ENCODE measurements at places on chromosomes 4 and X.

GRCh38 chr4:42923431-42923830 is 30.9 kb downstream of the GRXCR1 start:
- no peak for DNase-seq

DNA sequence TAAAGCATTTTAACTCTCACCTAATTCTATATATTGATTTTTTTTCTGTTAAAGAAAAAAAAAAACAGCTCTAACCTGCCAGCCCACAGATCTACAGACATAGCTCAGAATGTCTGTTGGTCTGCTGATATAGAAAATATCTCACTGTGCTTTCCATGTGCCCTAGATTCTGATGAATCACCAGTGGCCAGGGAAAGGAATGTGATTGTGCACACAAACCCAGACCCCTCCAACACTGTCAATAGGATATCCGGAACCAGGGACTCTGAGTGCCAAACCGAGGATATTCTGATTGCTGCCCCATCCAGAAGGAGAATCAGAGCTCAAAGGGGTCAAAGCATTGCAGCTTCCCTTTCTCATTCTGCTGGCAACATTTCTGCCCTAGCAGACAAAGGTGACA is 12.1 kb upstream of the SCML1 start:
- DNase-seq = no peak

DNA sequence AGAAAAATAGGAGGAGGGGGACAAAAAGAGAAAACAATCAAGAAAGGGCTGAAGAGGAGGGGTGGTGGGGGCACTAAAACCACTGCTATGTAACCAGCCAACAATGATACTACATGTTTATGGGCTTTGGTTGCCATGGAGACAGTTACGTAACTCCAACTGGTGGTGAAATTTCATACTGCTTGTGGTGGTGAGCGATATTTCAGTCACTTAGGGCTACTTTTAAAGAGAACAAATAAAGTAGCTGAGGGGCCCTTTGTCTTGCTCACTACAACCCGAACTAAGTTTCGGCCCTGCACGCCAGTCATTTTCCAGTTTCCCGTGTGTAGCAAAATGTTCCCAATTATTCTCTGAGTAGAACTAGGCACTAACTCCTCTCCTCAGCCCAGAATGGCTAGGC is 275.2 kb upstream of the EDA2R start:
- no peak for DNase-seq

- DNase-seq = no peak
These were observed 71.3 kb downstream of the ANKRD17 start for GRCh38 chr4:73187325-73187724.

DNA sequence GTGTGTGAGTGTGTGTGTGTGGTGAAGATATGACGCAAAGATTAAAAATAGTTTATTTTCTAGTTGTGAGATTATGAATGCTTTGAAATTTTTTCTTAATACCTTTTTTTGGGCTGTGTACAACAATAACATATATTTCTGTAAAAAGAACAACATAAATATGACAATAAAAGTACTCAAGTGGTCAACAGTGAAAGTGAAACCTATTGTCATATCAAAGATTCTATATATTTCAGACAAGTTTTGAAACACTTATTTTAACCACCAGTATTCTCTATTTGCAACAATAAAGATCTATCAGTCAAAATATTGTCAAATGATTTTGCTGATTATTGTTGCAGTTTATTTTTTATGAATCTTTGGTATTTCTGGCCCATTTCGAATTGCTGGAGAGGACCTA is 98.0 kb downstream of the SPOCK3 start:
- no peak for DNase-seq

GRCh38 chrX:8049827-8050226 is 121.2 kb downstream of the VCX2 start:
- no peak for DNase-seq

- DNase-seq = no peak
These were observed 193.3 kb downstream of the BANK1 start for GRCh38 chr4:101983835-101984234.

Data from islet precursor cell (in vitro differentiated cells).